ENCODE measurements at places on chromosomes 2 and 18. TPM values are rescaled to one million over a fixed set of nuclear protein-coding genes. Genes with fewer than 3 reads are reported as not detected.

The UGT1A9 gene
- total RNA-seq, result not detected

The SLC40A1 gene
- total RNA-seq, result 74.2 TPM

The IL1B gene
- 0.21 TPM for total RNA-seq

The C2orf74 gene
- 19.8 TPM for total RNA-seq

- no peak for DNase-seq
Observed at GRCh38 chr2:166193407-166193806, 65.6 kb upstream of the SCN1A start.

GRCh38 chr2:68768461-68768860 lies 33.9 kb downstream of the ARHGAP25 start:
- no peak for DNase-seq

The CNGA3 gene
- 0.51 TPM for total RNA-seq

DNA sequence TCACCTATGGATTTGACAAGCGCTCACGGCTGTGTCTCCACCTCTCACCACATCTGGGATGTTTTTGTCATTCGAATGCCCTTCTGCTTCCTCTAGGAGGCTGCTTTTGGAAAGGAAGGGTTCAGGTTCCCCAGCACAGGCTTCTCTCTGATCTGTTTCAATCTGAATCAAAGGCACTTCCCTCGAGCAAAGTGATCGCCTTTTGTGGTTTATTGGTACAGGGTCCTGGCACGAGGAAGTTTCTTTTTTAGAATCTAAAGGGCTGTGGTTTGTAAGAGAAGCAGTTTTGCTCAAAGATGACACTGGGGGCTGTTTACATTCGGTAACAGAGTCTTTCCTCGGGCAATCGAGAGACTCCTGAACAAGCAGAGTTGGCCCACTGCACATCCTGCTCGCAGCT lies 145.0 kb downstream of the DAW1 start:
- no peak for DNase-seq

GRCh38 chr2:26412091-26412673 lies 10.5 kb downstream of the DRC1 start:
- no peak for DNase-seq

The FBXO41 gene
- total RNA-seq, result 0.41 TPM

The SFTPB gene
- total RNA-seq, result 21.7 TPM

The PDK1 gene
- 21.4 TPM for total RNA-seq

- no peak for DNase-seq
Observed at GRCh38 chr2:10741139-10741538, 19.7 kb downstream of the ATP6V1C2 start.

The M1AP gene
- total RNA-seq, result 4.6 TPM

The VAPA gene
- 356 TPM for total RNA-seq

GRCh38 chr2:201218780-201219179 lies 35.8 kb downstream of the CASP10 start:
- DNase-seq, result no peak

The MAB21L4 gene
- total RNA-seq, result 23.0 TPM

DNA sequence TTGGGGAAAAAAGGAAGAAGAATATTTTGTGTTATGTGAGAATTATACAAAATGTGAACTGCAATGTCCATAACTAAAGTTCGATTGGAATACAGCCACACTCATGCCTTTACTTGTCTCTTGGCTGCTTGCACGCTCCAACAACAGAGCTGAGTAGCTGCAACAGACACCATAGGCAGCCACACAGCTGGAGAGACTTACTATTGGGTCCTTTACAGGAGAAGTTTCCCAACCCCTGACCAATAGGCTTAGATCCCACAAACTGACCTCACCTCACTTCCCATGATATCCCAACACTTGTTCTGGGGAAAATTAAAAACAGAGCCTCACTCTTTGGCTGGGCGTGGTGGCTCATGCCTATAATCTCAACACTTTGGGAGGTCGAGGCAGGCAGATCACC lies 213.8 kb downstream of the SH3BP4 start:
- peak; percentile 18 for DNase-seq

The UNC80 gene
- 1.3 TPM for total RNA-seq

DNA sequence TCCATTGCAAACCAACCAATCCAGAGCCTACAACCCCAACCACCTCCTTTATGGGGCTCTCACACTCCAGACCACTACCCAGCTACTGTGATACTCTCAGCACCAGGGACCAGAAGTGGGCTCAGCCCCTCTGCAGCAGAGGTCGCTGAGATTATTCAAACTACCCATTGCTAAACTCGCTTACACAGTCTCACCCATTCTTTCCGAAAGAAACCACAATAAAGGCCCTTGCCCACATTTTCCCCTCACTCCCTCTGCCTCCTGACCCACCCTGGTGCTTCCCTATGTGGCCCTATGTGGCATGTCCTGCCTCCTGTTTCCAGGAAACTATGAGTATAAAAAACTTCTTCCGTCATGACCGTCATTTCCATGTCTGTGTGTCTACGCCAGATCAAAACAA lies 10.7 kb downstream of the TEX51 start:
- no peak for DNase-seq

DNA sequence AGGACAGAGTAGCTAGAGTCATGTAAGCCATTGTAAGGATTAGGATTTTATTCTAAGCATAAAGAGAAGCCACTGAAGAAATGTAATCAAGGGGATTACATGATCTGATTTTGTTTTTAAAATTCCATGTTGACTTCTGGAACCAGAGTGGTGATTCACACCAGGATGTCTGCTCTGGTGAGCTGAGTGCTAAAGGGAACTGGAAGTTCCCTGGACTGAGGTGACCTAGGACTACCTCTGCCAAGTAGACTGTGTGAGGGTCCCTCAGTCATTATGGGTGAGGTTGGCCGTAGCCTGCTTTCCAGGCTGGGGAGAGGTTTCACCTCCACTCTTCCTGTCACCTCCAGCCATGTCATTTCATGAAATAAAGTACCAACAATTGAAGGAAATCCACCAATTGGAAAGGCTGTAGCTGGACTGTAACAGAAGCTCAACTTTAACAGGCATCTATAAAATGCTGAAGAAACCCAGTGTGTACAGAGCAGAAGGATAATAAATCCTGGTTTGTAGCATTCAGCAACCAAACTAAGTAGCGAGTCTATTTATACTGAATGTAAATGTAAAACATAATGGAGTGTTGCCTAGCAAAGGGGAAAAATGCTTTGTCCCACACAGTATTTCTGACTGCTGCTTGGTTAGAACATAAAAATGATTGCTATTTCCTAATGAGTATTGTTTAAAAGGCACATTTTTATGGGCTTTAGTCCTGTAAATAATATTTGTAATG lies 507.4 kb upstream of the PKDCC start:
- DNase-seq, result no peak

DNA sequence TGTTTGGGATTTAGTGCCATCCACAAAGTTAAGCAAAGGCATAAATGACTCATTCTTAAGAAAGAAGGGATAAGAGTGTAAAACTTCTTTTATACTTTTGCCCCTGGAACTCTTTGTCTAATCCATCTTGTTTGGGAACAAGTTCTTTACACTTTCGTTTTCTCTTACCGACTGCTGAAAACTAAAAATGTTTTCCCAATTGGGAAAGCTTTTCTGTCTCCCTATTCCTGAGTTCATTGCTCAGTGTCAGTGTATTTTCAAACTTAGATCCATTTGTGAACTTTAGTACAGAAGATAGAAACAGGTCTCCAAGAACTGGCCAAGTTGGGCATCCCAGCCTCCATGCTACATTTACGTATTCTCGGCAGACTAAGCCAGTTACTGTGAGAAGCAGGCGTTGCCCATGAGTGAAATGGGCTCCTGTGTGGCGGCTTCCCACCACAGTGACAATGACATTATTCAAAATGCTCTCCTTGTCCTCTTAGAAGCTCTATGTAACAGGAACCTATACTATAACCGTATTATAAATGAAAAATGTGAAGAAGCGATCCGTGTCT lies 51.7 kb downstream of the TGOLN2 start:
- no peak for DNase-seq

DNA sequence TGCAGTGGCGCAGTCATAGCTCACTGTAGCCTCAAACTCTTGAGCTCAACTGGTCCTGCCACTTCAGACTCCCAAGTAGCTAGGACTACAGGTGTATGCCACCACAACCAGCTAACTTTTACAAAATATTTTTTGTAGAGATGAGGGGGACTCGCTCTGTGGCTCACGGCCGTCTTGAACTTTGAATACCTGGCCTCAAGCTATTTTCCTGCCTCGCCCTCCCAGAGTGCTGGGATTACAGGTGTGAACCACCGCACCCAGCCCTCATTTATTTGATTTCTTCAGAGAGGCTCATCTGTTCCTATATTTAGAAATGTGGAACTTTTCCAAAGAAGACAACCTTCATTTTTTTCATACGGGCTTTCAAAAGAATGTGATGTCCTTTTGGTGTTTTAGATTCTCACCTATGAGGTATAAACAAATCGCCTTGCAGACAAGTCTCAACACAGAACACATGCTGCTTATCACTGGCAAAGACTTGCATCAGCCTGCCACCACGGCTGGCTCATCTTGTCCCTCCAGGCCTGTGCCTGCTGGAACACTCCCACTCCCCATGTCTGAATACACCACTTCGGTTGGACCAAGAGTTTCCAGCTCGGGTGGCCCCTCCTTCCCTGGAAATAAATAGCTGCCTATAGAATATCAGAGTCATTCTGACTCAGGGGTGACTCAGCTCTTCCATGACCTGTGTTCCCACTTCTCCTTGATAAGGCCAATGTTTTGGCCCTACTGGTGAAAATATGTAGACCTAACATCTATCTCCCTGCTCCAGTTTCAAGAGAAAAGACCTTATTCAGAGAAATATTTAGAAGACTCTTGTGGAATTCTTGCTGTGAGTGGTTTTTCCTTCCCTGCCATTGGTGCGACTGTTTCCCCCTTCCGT lies 202.6 kb downstream of the TGIF1 start:
- DNase-seq, result peak; percentile 68

- DNase-seq, result peak; percentile 60
Observed at GRCh38 chr2:239824046-239824694, 201.0 kb downstream of the NDUFA10 start.
